ENCODE measurements at places on chromosomes 3 and 15. TPM values are rescaled to one million over a fixed set of nuclear protein-coding genes. Genes with fewer than 3 reads are reported as not detected.

The MUC20 gene
- 11.2 TPM for total RNA-seq

The RPN1 gene
- 133 TPM for total RNA-seq

The CSPG4 gene
- total RNA-seq: 3.1 TPM

The SLC27A2 gene
- 3.9 TPM for total RNA-seq

The MYL3 gene
- total RNA-seq: 10.4 TPM

- DNase-seq: peak; percentile 63
Observed at GRCh38 chr15:90101130-90101968, 919 bp downstream of the IDH2 start.

DNA sequence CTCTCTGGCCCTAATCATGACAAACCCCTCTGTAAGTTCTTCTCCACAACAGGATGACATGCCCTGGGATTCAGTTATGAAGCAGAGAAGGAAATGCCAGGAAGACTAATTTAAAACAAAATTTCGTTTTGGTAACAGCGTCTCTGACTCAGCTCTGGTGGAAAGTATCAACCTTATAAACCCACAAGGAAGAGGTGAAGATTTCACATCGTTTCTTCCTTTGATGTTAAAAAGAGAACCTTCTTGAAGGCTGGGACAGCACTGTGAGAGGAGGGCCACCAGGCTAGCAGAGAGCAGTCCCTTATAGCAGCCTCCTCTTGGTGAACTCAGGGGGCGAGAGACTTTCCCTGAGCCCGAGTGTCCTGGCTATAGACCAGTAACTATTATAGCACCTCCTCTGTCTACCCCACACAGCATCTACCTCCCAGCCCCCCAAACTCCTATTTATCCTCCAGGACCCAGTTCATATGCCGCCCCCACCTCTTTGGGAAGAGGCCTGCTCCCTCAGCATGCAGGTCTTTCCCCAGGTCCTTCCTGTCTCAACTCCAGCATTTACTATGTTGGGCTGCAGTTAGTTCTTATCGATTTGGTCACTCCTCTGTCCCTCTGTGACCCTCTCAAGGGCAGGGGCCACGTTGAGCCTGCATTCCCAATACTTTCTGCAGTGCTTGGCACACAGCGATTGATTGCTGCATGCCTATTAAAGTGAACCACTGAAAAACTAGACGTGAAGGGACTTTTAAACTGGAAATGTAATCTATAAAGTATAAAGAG, 321.5 kb upstream of the ICE2 start:
- no peak for DNase-seq

DNA sequence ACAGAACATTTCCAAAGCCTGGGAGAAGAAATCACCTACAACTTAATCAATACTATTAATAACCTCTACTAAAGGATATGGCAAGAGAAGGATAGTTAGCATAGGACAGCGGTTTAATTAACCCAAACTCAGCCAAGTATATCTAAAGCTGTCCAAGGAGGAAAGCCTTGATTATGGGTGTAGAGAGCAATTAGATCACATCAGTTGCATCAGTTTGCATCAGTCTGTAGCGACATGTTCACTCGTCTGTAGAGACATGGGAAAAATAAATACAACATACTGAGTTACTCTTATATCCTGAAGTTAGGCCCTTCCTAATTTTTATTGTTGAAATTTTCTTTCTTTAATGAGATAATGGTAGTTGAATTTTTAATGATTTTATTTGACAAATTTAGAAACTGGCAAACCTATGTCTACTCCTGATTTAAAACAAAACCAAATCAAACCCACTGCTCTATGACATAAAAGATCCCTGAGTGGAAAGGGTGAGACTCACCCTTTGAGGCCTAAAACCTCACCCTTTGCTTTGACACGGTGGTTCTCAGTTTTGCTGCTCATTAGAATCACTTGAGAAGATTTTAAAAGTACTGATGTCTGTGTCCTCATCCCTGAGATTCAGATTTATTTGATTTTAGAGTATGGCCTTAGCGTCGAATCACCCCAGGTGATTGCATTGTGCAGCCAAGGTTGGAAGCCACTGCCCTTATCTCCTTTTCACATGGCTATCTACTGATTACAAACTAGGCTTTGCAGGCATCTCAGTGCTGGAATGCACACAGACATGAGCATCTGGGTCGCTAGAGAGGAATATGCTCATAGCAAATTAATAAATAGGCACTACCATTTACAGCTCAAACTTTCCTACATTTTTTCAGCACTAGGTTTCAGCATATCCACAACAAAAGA, 2.8 kb upstream of the CLRN1 start:
- DNase-seq: no peak

- no peak for DNase-seq
Observed at GRCh38 chr15:85120351-85121113, 138.9 kb downstream of the PDE8A start.

DNA sequence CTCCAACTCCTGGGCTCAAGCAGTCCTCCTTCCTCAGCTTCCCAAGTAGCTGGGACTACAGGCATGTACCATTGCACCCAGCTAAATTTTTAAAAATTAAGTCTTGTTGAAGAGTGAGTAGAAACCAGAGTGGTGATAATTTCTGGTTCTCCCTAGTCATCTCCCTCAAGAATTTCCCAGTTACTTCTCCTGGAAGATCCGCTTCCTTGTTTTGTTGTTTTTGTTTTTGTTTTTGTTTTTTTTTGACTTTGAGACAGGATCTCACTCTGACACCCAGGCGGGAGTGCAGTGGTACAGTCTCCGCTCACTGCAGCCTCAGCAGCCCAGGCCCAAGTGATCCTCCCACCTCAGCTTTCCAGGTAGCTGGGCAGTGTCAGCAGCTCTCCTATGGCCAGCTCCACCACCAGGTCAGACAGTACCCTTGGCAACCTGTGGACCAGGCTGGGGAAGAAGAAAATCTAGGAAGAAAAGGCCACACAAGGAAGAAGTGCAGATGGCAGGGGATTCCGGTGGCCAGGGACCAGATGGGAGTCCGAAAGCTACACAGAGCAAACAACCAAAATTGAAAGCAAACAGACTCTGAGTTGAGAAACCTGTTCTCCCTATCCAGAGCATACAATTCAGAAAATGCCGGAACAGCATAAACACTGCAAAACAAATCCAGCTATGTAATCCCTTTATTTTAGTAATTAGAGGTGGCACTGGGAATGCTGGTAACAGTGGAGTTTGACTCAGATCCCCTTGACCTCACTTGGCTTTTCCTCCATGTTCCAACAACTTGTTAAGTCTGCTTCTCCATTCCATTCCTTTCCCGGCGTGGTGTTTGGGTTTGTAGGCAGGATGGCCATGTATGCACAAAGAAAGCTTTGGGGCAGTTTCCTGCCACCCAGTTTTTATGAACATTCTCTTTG, 266.6 kb upstream of the CTDSPL start:
- no peak for DNase-seq

DNA sequence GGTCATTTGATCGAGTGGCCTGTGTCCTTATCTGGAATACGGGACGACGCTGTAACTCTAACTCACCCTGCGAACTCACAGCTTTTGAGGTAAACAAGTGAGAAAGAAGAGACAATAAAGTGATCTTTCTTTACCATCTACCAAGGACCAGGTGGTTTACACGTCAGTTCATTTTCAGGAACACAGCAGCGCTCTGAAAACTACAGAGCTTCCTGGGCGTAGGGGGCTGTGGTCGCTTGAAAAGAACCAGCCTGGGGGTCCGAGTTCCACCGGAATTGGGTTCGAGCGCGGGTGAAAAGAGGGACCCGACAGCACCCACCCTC, 357 bp downstream of the KIAA1143 start:
- DNase-seq: no peak

DNA sequence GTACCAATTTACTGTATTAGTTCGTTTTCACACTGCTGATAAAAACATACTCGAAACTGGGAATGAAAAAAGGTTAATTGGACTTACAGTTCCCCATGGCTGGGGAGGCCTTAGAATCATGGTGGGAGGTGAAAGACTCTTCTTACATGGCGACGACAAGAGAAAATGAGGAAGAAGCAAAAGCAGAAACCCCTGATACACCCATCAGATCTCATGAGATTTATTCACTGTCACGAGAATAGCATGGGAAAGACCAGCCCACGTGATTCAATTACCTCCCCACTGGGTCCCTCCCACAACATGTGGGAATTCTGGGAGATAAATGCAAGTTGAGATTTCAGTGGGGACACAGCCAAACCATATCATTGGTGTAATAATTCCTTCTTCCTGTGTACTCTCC, 69.6 kb downstream of the C3orf20 start:
- no peak for DNase-seq

- DNase-seq: no peak
Observed at GRCh38 chr3:130939753-130940152, 45.9 kb downstream of the ATP2C1 start.

GRCh38 chr3:190269101-190269500, 53.1 kb downstream of the CLDN1 start:
- no peak for DNase-seq

DNA sequence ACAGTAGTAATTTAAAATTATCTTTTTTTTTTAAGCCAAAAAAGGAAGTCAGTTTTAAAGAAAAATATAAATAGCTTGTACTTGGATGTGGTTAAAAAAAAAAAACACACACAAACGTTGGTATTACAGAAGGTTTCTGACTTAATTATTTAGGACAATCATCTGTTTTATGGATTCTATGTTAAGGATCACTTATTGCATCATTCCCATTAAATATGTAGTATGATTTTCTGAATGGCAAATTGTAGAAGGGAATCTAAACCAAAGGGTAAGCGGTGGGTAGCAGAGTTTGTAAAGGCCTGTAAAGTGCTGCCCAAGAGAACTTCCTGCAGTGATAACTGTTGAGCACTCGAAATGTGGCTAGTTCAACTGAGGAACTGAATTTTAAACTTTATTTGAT, 8.0 kb downstream of the SENP2 start:
- DNase-seq: no peak

DNA sequence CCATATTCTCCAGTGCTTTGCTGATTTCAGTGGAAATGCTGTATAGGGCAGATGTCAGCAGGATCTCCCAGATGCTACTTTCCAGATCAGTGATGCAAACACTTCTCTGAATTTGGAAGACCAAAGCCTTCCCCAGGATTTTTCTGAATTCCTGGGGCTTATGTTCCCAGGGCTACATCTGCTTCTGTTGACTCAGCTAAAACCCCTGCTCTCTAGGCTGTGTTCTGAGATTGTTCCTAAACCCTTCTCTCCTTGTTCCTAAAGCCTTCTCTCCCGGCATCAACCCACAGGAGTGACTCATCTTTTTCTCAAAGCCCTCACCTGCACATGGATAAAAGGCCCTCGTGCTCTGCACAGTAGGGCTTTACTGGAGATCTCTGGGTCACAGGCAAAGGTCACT, 35.5 kb downstream of the FAH start:
- DNase-seq: no peak

DNA sequence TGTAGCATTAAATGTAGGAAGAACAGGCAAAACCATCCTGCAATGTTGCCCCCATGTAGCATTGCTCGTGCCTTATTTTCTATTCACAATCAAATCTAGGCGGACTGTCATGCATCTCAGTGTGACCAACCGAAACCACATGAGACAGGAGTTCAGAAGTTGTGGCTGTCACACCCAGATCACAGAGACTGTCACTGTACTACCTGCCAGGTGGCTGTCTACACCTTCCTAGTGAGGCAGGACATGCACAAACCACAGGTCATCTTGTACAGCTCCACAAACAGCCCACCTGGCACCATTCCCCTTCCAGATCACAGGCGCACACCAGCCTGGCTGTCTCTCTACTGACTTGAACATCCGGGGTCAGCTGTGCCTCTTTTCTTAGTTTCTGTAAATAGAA, 392.8 kb downstream of the OCA2 start:
- DNase-seq: no peak

- DNase-seq: peak; percentile 16
Observed at GRCh38 chr15:63815796-63816533, 17.8 kb downstream of the HERC1 start.

- DNase-seq: no peak
Observed at GRCh38 chr3:132435911-132436425, 18.7 kb downstream of the DNAJC13 start.

GRCh38 chr15:83581381-83581780, 72.5 kb upstream of the ADAMTSL3 start:
- DNase-seq: no peak

- DNase-seq: no peak
Observed at GRCh38 chr3:100954199-100954935, 38.9 kb downstream of the ABI3BP start.

GRCh38 chr3:131082246-131082645, 55.6 kb downstream of the NEK11 start:
- DNase-seq: no peak

DNA sequence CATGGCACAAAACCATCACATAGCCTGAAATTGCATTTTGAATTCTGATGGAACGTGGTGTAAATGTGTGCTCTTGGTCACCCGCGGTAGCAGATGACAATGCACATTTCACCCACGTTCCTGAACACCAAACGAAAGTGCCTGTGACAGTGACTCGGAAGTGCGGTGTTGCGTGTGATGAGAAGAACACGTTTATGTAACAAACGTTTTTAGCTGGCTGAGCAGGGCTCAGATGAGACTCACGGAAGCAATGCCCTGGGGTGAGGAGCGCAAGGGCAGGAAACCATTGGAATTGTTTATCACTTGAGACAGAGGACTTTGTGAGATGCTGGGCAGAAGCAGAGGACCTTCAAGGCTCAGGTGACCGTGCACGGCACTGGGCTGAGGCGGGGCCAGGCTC, 449.2 kb upstream of the CFAP20DC start:
- DNase-seq: no peak

GRCh38 chr3:130692455-130692854, 54.2 kb downstream of the PIK3R4 start:
- DNase-seq: no peak

DNA sequence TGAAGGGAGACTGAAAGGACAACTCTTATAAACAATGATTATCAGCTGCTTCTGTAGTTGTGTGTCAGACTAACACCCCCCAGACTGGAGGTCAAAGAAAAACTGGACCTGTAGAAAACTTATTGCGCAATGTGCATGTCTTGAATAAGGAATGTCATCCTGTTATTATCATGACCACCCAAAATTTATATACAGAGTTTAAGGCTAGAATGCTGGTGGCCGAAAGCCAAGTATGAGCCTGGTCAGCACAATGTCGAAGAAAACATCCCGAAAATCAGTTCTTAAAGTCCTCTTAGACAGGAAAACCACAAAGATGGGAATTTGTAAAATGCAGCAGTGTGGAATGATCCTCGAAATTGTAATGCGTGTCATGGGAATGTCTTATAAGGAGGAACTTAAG, 29.3 kb downstream of the RFTN1 start:
- peak; percentile 37 for DNase-seq

GRCh38 chr3:151722856-151723255, 10.9 kb upstream of the AADACL2 start:
- DNase-seq: no peak

All from body of pancreas (tissue), 4 donors.